Esophagus (tissue), 2 donors: ENCODE measurements at places on chromosomes 3 and 15. TPM values are rescaled to one million over a fixed set of nuclear protein-coding genes. Genes with fewer than 3 reads are reported as not detected.

Gene CSTA
- polyA plus RNA-seq, result 12,533 TPM

Gene HGD
- 0.06 TPM for polyA plus RNA-seq

Gene CFAP100
- not detected for polyA plus RNA-seq

Gene MESP1
- 0.08 TPM for polyA plus RNA-seq

Gene ENTPD3
- 4.0 TPM for polyA plus RNA-seq

Gene SLC25A20
- polyA plus RNA-seq, result 5.8 TPM

Gene APEH
- polyA plus RNA-seq, result 21.0 TPM

Gene HRG
- not detected for polyA plus RNA-seq

Gene GP9
- not detected for polyA plus RNA-seq
